Endothelial cell of umbilical vein (primary cell): ENCODE measurements at places on chromosomes 4 and X. TPM values are rescaled to one million over a fixed set of nuclear protein-coding genes. Genes with fewer than 3 reads are reported as not detected.

CLIC2 gene
- total RNA-seq: 0.25 and 0.73 TPM in 2 replicates

ARX gene
- not detected in 2 replicates for total RNA-seq

PIM2 gene
- total RNA-seq: 5.5 and 7.4 TPM in 2 replicates

NDUFC1 gene
- total RNA-seq: 73.9 and 78.1 TPM in 2 replicates

NMU gene
- total RNA-seq: 3.7 TPM in 1 of 2 replicates, not detected in the other

ACOT9 gene
- 83.1 and 88.5 TPM in 2 replicates for total RNA-seq

SLITRK2 gene
- not detected in 2 replicates for total RNA-seq

C1GALT1C1 gene
- total RNA-seq: 32.9 and 34.6 TPM in 2 replicates

SPANXA1 gene
- total RNA-seq: not detected in 2 replicates

SULT1E1 gene
- total RNA-seq: 34.5 and 42.1 TPM in 2 replicates

CMC4 gene
- total RNA-seq: 3.2 and 4.3 TPM in 2 replicates

CNKSR2 gene
- 0.13 and 0.48 TPM in 2 replicates for total RNA-seq

ETNPPL gene
- total RNA-seq: not detected in 2 replicates

BRCC3 gene
- 23.9 and 25.5 TPM in 2 replicates for total RNA-seq

CXorf49 gene
- total RNA-seq: not detected in 2 replicates

SPANXB1 gene
- total RNA-seq: not detected in 2 replicates

DDX53 gene
- not detected in 2 replicates for total RNA-seq

CLDN22 gene
- total RNA-seq: not detected in 2 replicates

SEC31A gene
- total RNA-seq: 290 and 301 TPM in 2 replicates

SAGE1 gene
- total RNA-seq: not detected in 2 replicates

CT55 gene
- not detected in 2 replicates for total RNA-seq

RHOXF1 gene
- not detected in 2 replicates for total RNA-seq

ADGRG4 gene
- 0.04 and 0.05 TPM in 2 replicates for total RNA-seq

UGDH gene
- total RNA-seq: 62.1 and 69.7 TPM in 2 replicates

KCND1 gene
- 0.67 and 1.3 TPM in 2 replicates for total RNA-seq

ADAM29 gene
- total RNA-seq: not detected in 2 replicates

REPS2 gene
- 2.6 and 4.9 TPM in 2 replicates for total RNA-seq

NWD2 gene
- total RNA-seq: not detected in 2 replicates

TECRL gene
- not detected in 2 replicates for total RNA-seq

SLC34A2 gene
- not detected in 2 replicates for total RNA-seq

RFC1 gene
- total RNA-seq: 56.2 and 57.1 TPM in 2 replicates

RBM46 gene
- not detected in 2 replicates for total RNA-seq

TMEM255A gene
- total RNA-seq: not detected in 2 replicates

SMIM10L2A gene
- total RNA-seq: 0.18 and 0.24 TPM in 2 replicates

NLGN4X gene
- total RNA-seq: not detected in 2 replicates

CT45A10 gene
- total RNA-seq: not detected in 2 replicates

ITIH6 gene
- not detected in 2 replicates for total RNA-seq

C4orf51 gene
- total RNA-seq: not detected in 2 replicates

RXFP1 gene
- not detected in 2 replicates for total RNA-seq

GRID2 gene
- not detected in 2 replicates for total RNA-seq

PHEX gene
- total RNA-seq: 0.44 TPM in 2 replicates

HOPX gene
- total RNA-seq: 0.62 and 5.8 TPM in 2 replicates
